NCI-H526 treated with DMSO at 0.1 percent for 48 hours (cell line): ENCODE measurements at places on chromosomes 7 and 10.

GRCh38 chr7:105325216-105325904 is 63.4 kb downstream of the SRPK2 start:
- DNase-seq: no peak

- DNase-seq: no peak
Measured at GRCh38 chr7:64869121-64869725, 33.9 kb upstream of the ZNF273 start.

DNA sequence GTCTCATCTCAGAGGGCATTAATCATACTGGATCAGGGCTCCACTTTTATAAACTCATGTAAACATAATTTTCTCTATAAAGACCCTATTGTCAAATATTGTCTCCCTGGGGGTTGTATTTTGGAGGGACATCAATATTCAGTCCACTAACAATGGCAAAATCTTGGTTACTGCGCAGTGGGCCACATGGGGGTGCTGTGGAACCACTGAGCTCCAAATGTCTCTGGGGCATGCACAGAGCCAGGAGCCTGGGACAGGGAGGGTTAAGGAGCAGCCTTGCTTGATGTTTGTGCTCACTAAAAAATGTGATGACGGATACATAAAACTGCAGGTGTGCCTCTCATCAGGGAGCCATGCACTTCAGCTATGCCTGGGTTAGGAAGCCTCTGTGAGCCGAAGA is 62.1 kb upstream of the PRSS58 start:
- DNase-seq: no peak

DNA sequence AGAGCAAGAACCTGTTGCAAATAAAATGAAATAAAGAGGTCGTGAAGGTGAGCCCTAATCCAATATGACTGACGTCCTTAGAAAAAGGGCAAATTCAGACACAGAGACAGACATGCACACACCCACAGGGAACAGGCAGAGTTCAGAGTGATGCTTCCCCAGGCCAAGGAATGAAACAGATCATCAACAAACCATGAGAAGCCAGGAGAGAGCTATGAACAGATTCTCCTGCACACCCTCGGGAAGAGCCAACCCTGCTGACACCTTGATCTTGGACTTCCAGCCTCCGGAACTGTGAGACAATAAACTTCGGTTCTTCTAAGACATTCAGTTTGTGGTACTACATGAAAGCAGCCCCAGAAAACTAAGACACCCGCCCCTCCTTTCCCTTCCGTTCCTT is 290.4 kb upstream of the KLF6 start:
- no peak for DNase-seq

GRCh38 chr7:105803429-105803736 is 73.0 kb downstream of the ATXN7L1 start:
- no peak for DNase-seq

DNA sequence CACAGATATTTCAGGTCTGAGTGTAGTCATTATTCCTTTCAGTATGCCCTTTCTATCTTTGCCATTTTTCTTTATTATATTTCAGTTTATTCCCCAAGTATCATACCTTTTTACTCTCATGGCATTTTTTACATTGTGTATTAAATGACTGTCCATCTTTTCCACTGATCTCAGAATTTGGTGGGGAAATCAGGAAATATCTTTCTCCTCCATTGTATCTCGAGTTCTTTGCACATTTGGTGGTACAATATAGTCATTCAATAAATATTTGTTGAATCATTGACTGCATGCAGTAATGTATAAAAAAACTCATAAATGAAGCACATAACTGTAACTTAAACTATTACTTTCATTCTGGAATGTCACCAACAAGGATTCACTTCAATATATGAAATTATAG is 354.7 kb downstream of the HGF start:
- no peak for DNase-seq

DNA sequence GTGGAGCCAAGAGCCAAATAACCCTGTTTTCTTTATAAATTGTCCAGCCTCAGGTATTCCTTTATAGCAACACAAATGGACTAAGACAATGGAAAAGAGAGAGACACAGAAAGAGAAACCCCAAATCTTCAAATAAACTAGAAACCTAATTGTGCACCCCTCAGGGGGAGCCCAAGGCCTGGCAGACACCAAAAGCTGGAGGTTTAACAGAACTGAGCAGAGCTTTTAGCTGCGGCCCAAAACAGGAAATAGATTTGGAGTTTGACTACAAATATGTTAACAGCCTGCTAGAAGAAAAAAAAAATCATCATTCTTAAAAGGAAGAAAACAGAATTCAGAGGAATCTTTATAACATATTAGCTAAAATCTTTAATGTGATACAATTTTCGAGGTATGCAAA is 1135.0 kb downstream of the GATA3 start:
- no peak for DNase-seq

GRCh38 chr10:46031648-46032532 is 1.5 kb upstream of the NCOA4 start:
- DNase-seq: no peak

- no peak for DNase-seq
Measured at GRCh38 chr10:34134602-34135001, 680.5 kb downstream of the PARD3 start.

- DNase-seq: no peak
Measured at GRCh38 chr10:2936816-2937215, 130.5 kb upstream of the PFKP start.
